Liver (tissue), 10 donors: ENCODE measurements at places on chromosomes 2 and 18. TPM values are rescaled to one million over a fixed set of nuclear protein-coding genes. Genes with fewer than 3 reads are reported as not detected.

- H3K27ac ChIP-seq = no peak overlapping the region
- no peak for DNase-seq
- H3K4me3 ChIP-seq = no peak overlapping the region
- no peaks in the 10 kb centered on the region for H3K4me1 ChIP-seq
- H3K27me3 ChIP-seq = no peaks in the 10 kb centered on the region
These were observed 124.8 kb downstream of the DTNA start for GRCh38 chr18:34834897-34835296.

DNA sequence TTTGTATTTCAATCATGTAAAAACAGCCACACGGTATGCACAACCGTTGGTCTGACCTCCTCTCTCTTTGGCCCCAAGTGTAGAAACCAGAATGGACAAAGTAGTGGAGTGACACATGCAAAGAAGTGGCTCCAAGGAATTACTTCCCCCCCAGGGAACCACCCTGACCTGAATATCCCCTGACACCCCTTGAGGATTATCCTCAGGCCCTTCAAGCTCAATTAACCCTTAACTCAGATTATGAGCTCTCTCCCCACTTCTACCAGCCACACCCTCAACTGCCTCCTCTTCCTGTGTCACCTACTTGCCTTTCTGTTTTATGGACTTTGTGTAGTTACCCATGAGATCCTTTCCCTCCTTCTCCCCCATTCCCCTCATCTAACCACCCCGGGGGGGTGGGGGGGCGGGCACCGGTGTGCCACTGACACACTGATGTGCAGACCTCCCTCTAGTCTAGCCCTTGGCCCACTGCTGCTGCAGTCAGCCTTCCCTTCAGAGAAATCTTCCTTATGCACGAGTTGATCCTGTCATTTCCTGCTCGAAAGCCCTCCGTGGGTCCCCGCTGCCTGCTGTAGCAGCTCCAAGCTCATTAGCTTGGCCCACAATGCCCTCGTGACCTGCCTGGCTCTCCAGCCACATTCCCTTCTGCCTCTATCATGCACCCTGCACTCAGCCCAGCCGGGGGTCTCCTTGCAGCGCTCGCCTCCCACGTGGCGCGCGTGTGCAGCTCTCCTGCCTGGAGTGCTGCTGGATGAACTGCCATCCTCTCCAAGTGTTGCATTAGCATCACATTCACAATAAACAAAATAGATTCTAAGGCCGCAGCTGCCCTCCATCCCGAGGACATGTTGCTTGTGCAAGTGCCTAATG lies 40.1 kb upstream of the TMEM177 start:
- DNase-seq = no peak
- no peak overlapping the region for H3K4me3 ChIP-seq
- H3K27ac ChIP-seq = no peak overlapping the region
- H3K27me3 ChIP-seq = no peaks in the 10 kb centered on the region
- H3K4me1 ChIP-seq = no peaks in the 10 kb centered on the region
- no peaks in the 10 kb centered on the region for H3K36me3 ChIP-seq

DNA sequence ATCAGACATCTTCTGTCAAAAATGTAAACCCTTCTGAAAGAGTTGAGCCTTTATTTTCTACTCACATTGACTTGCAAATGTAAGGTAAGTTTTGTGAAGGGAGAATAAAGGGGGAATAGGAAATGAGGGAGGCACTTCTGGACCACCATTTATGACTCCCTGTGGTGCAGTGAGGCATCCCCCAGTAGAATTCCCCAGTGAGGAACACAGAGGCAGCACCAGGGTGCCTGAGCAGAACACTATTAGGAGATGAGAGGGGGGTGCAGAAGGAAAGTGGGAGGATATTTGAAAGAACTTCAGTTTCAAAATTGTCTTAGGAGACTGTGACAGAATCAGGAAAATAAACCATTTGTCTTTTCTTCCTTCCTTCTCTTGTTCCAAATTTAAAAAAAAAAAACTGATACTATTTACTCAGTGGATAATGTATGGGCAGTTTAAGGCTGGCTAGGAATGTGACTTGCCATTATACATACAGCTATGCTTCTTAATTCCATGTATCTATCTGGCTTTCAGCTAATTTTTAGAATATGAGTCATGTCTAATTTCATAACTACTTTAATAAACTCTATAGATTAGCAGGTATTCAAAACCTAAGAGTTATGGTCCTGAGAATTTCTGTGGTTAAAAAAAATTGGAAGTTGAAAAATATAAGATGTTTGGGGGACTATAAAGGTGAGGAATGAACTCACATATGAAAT lies 478.1 kb upstream of the CHAC2 start:
- no peak for DNase-seq
- no peak overlapping the region for H3K27ac ChIP-seq
- no peak overlapping the region for H3K4me3 ChIP-seq
- no peaks in the 10 kb centered on the region for H3K27me3 ChIP-seq
- H3K4me1 ChIP-seq = no peaks in the 10 kb centered on the region

- H3K4me3 ChIP-seq = no peak overlapping the region
- peak; percentile 28 for DNase-seq
- H3K36me3 ChIP-seq = no peaks in the 10 kb centered on the region
- no peaks in the 10 kb centered on the region for H3K27me3 ChIP-seq
- H3K27ac ChIP-seq = no peak overlapping the region
- peaks cover 4% of the 10 kb centered on the region for H3K4me1 ChIP-seq
These were observed 223.3 kb downstream of the SH3RF3 start for GRCh38 chr2:109352056-109352897.

- no peak for DNase-seq
- H3K4me1 ChIP-seq = peaks cover 5% of the 10 kb centered on the region
- H3K36me3 ChIP-seq = peaks cover 16% of the 10 kb centered on the region
- no peaks in the 10 kb centered on the region for H3K27me3 ChIP-seq
- no peak overlapping the region for H3K27ac ChIP-seq
These were observed 10.4 kb downstream of the RNF152 start for GRCh38 chr18:61882296-61883004.

DNA sequence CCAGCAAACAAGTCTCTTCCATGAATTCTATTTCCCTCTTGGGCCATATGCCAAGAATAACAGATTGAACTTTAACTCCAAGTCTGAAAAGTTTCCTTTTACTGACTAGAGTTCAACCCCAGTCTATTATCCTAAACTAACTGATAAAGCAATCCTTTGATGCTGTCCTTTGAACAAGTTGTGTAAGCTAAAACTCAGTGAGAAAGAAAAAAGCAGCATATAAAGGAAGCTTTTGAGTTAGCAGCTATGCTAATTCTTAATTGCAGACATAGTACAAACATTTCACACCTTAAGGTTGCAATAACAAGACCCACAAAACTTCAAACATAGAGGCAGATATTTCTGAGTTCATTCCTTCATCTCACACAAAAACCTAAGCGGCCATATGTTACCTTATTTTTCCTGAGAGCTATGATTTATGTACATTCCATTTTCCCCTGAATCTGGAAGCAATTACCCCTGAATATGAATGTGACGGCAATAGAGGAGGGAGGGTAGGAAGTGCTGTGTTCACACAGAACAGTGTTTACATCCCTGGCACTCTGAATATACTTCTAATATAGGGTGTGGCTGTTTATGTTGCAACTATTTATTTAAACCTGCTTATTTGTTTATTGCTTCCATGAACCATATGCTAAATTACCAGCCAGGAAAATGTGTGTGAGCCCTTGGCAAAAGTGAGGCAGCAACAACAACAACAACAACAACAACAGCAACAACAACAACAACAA lies 180.6 kb downstream of the IRS1 start:
- H3K4me1 ChIP-seq = no peaks in the 10 kb centered on the region

DNA sequence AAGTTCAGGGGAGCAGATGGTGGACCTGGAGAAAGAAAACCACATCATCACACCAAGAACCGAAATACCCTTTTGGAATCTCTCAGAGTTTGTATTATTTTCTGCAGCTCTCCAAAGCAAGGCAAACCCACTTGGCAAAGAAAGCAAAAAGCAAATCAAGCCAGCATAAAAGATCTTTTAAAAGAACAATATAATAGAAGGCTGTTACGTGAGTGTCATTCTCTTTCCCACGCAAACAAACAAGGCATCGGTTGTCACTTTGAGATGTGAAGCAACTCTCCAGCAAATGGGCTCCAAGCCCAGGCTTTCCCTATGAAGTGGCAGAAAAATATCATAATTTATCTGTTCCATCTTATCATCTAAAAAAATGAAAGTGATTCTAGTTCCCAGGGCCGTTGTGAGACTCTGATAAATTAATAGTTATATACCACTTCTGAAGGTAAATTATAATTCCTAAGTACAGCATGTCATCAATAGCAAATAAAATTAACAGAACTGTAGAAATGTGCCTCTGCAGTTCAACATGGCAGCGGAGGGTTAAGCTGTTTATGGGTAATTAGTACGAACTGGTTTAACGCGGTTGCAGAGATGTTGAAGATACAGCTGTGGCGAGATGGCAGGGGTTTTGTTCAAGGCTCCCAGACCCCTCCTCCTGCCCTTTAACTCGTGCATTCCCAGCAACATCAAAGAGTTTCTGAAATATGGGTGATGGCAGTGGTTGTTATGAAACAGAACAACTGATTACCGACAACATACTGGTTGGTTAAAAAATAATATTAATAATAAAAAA lies 89.2 kb downstream of the EPHA4 start:
- no peak overlapping the region for H3K4me3 ChIP-seq
- no peak for DNase-seq
- no peaks in the 10 kb centered on the region for H3K4me1 ChIP-seq
- H3K36me3 ChIP-seq = no peaks in the 10 kb centered on the region

TUBB6 gene
- total RNA-seq = 20.7 TPM

DNA sequence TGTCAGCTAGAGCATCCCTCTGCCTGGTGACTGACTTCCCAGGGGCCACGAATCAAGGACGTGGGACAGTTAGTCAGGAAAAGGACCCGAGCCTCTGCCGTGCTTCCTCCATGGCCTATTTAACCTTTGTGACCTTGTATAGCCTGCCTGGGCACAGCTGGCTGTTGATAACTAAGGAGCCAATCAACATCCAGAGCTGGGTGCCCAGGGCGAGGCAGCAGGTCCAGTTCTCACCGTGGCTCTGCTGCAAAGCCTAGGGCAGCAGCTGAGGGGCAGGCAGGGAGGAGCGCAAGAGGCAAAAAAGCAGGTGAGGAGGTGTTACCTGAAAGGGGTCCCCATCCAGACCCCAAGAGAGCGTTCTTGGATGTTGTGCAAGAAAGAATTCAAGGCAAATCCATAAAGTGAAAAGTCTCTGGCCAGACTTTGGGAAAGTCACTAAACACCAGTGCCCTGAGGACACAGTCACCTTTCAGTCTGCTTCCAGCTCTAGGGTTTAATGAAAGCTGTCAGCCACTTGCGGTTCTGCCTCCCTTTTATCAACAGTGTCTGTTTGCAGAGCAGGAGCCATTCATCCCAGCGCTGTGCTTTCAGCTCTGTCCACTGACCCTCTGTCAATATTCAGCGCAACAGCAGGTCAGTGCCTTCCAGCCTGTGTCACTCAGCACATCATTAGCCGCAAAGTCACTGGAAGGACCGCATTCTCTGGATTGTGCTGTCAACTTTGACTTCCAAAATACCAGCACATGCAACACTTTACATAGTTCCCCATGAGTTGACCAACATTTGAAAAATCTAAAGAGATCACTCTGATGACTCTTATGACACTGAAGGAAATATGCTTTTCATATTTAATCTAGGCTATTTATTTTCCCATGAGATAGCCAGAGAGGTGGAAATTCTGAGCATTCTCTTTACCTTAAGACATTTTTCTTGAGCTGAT lies 38.6 kb upstream of the ASAP2 start:
- H3K4me3 ChIP-seq = no peak overlapping the region
- H3K27me3 ChIP-seq = no peaks in the 10 kb centered on the region
- no peak overlapping the region for H3K27ac ChIP-seq

- DNase-seq = no peak
- H3K4me1 ChIP-seq = no peaks in the 10 kb centered on the region
- H3K4me3 ChIP-seq = no peak overlapping the region
These were observed 229.1 kb upstream of the RASGRP3 start for GRCh38 chr2:33247365-33247764.

KLHL14 gene
- 0.08 TPM for total RNA-seq

DNA sequence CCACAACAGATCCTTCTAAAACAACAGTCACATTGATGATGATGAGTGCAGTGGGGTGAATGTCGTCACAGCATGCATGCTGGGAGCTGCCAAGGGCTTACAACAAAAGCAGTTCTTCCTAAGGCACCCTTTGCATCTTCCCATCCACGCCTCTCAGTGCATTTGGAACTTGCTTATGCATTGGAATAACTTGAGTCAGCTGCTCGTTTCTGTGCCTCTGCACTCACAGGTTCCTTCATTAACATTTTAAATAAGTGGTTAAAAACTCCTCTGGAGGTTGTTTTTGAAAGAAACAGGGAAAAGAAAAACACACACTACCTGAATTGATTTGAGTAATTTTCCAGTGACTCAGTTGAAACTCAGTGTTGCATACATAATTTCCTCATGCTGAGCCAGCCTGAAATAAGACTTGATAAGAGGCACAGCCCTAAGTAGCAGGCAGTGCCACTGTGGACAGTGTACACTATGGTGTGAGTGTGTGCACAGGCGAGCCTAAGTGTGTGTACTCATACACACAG lies 46.8 kb upstream of the TRIM43B start:
- no peak overlapping the region for H3K4me3 ChIP-seq
- DNase-seq = no peak
- no peaks in the 10 kb centered on the region for H3K27me3 ChIP-seq
- H3K36me3 ChIP-seq = peaks cover 11% of the 10 kb centered on the region
- no peaks in the 10 kb centered on the region for H3K4me1 ChIP-seq

GRCh38 chr18:47990981-47991380 lies 60.5 kb upstream of the SMAD2 start:
- H3K27ac ChIP-seq = no peak overlapping the region
- DNase-seq = no peak
- no peaks in the 10 kb centered on the region for H3K27me3 ChIP-seq
- no peaks in the 10 kb centered on the region for H3K4me1 ChIP-seq

DNA sequence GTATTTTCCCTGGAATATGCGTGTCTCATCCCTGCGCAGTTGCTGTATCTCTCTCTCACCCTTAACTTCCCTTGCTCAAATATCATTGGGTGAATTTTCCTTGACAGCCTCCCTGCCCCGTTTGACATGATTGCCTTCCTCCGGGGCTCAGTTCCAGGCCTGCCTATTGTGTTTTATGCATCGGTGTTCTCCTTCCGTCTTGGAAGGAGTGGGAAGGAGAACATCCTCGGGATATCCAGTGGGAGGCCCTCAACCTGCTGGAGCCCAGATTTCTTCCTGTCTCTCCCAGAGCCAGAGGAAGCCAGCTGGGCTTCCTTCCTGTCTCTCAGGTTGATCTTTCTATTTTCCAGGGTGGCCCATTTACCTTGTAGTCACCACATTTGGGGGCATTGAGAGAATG lies 434.7 kb upstream of the HS6ST1 start:
- H3K27me3 ChIP-seq = no peaks in the 10 kb centered on the region
- H3K27ac ChIP-seq = no peak overlapping the region
- H3K4me3 ChIP-seq = no peak overlapping the region
- H3K36me3 ChIP-seq = no peaks in the 10 kb centered on the region
